Cortex of kidney (tissue), 1 donor: ENCODE measurements at places on chromosomes 5 and 9.

- no peak for DNase-seq
These were observed 1.1 kb downstream of the ARL15 start for GRCh38 chr5:54309276-54309675.

DNA sequence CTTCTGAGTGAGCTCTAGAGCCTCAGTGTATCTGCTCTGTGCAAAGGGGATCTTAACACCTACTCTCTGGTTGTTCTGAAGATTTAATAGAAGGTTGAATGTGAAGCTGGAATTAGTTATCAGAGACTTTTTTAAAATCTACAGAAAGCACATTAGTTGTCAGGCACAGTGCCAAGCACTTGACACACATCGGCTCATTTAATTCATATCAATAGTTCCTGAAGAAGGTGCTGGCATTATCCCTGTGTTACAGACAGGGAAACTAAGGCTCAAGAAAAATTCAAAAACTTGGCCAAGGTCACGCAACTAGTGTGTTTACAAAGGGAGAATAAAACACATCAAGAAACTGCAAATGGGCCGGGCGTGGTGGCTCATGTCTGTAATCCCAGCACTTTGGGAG is 80.2 kb downstream of the FGF18 start:
- no peak for DNase-seq

DNA sequence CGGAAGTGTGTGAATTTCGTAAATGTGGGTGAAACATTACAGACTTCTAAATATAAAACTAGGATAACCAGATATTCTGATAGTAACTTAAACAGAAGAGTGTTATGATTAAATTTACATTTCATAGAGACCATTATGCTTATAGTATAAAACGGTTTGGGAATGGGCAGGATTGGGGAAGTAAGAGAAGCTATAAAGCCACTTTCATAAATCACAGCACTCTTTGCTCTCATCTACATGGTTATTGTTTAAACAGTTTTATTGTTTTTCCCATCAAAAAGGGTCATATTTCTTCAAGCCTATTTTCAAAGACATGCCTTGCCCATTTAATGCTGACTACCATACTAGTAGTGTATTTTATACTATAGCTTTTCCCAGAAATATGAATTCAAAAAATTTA is 9.2 kb downstream of the ZFR start:
- DNase-seq: no peak

- DNase-seq: no peak
These were observed 25.1 kb downstream of the MACROH2A1 start for GRCh38 chr5:135373736-135374515.

DNA sequence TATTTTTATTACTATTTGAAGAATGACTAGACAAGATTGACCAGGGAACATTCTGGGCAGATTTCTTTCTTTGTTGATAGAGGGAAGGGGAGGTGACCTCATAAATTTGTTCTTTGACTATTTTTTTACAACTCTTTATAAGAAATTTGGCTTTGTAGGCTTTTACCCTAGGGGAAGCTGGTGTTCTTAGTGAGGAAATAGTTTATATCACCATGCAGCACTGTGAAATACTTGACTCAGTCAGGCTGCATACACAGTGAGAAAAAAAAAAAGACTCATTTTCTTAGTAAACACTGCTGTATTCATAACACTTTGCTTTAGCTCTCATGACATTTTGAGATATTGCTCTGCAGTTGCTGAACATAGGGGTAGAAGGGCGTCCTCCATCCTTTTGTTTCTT is 336.6 kb upstream of the PIK3R1 start:
- DNase-seq: no peak

DNA sequence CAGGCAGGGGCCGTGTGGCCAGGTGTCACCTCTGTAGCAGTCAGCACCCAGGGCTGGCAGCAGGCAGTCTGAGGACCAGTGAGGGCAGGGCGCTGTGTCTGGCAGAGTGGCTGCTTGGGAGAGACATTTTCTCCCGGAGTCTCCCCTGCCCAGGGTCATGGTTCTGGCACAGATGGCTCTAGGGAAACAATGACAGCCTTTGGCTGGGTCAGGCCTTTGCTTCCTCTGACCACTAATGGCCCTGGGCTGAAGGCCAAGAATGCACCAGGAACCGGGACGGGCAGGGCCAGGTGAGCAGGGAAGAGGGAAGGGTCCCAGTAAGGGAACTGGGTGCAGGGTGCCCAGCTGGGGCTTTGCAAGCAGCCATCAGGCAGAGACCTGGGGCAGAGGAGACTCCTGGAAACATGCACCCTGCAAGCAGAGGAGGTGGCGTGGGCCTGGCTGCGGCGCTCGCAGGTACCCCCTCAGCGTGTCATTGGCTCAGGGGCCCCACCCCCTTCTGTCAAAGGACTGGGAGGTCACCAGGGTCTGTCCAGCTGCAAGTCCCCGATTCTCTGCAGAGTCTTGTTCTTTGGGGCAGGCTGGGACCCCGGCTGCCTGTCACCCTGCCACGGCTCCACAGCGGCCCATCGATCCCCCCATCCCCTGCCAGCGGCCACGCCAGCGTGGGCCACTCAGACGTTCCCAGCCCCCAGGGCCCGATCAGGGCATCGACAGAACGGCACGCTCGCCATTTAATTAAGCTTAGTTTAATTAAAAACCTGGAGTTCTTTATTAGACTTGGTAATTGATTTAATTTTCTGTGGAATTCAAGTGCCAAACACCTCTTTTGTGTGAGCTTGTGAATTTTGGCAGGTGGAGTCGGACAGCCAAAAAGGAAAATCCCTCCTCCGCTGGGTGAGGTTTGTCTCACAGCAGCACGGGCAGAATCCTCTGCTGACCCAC is 18.9 kb upstream of the TMEM250 start:
- DNase-seq: no peak

- DNase-seq: no peak
These were observed 62.6 kb downstream of the NUP214 start for GRCh38 chr9:131187957-131188356.
